ENCODE measurements at places on chromosomes 6 and 20.

DNA sequence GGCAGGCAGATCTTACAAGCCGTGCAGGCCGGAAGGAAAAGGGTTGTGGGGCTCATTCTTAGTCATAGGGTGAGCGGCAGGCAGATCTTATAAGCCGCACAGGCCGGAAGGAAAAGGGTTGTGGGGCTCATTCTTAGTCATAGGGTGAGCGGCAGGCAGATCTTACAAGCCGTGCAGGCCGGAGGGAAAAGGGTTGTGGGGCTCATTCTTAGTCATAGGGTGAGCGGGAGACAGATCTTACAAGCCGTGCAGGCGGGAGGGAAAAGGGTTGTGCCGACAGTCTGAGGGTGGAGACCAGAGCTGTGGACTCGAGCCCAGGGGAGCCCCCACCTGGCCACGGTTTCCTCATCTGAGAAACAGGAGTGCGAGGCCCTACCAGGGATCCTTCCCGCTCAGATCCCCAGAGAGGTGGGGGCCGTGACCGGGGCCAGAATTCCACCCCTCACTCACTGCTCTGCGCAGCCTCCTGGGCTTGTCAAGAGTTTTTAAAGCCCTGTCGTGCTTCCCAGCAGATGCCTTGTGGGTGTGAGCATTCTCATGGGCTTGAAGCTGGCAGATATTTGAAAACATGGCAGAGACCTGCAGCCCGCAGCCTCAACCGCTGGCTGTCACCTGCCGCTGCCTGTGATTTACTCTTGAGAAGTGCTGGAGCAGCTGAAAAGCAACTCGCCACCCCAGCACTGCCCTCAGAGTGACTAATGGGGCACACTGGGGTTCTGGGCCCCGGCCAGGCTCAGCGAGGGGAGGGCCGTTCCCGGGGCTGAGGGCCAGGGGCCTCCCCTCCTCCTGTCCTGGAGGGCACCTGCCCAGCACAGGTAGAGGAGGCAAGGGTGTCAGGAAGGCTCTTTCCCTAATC, 31.9 kb downstream of the NTSR1 start:
- peak; percentile 42 for DNase-seq

DNA sequence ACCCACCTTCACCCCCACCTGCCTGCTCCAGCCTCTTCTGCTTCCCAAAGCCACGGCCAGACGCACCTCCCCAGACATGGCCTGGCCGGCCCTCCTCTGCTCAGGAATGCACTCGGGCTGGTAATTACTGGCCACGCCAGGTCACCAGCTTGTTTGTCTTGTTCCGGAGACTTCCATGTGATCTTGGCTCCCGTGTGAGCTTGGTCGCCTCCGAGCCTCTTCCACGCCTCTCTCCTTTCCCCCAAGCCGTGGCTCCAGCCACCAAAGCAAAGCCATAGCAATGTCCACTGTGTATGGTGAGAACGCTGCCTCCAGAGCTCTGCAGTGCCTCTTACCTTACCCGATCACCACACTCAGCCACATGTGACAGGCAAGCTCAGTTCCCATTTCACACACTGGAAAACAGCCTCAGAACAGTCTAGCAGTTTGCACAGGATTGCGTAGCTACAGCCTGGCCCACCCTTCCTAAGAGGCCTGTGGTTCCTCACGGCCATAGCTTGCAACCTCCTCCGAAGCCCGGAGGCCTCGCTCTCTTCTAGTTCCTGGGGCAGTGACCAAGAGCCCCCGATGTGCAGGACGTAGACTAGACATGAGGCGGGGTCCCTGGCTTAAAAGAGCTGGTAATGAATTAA, 48.1 kb upstream of the AFDN start:
- no peak for DNase-seq

DNA sequence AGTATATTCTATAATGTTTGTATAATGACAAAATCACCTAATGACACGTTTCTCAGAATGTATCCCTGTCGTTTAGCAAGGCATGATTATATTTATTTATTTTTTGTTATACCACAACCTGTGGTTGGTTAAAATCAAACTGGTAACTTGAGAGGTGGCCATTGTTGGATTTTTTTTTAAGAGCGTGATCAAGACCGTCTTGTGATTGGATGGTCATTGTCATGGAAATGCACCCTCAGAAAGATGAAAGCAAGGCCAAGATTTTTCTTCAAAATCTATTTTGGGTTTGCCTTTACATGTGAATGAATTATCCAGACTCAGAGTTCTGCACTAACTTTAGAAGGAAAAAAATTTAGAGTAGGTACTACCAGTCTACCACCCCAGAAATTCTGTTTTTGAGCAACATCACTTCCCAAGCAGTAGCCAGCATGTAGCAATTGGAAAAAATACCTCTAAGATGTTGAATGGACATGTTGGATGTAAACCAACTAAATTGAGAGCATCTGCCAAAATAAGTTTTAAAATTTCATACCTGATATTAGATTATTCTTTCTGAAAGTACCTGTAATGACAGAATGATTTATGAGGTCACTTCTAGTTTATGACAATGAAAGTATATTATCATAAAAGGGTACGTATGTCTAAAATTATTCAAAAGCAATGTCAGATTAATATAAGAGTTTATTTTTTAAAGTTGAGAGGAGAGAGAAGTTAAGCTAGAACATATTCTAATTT, 50.8 kb downstream of the NCOA7 start:
- no peak for DNase-seq

DNA sequence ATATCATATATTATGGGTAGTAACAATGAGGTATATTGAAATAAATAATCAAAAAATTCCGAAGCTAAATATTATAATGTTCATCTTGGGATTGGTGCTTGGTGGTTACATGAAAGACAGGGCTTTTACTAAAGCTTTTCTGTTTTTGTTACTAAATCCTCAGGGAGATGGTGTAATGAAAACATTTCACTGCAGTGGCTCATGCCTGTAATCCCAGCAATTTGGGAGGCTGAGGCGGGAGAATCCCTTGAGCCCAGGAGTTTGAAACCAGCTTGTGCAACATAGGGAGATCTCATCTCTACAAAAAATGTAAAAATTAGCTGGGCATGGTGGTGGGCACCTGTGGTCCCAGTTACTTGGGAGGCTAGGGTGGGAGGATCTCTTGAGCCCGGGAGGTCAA, 42.9 kb downstream of the AFG1L start:
- no peak for DNase-seq

DNA sequence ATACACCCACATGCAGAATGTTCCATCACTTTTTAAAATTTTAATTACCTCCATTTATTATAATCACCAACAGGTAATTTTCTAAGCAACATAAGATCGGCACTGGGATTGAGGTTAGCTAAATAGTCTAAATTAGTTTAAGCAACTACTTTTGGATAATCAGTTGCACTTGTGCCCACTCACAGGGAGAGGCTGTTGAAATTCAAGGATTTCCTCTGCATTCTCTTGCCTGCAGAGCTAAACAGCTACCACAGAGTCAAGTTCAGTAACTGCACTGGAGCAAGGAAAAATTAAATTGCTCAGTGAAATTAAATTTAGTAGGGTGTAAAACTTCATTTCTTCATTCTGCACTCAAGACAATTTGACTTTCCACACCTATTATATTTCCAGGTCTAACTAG, 120.7 kb upstream of the CCDC28A start:
- DNase-seq = no peak

DNA sequence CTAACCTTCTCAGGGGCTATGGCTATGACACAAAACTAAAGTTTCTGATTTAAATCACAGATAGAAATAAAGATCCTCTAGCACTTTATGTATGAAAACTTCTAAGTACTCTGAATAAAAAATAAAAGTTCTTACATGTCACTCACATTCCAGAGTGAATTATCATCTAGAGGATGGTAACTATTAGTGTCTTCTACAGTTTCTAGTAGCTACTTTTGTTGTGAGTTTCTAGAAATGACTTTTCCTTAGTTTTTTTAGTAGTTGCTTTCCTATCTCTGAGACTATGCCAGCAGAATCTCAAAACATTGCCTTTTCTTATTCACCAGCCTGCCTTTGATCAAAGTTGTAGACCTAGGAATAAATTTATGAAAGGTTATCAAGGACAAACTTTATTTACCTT, 10.1 kb downstream of the ZNF318 start:
- DNase-seq = no peak

- no peak for DNase-seq
These were observed 32.8 kb downstream of the GFOD1 start for GRCh38 chr6:13454286-13455221.

GRCh38 chr6:141244366-141244765, 888.4 kb upstream of the GJE1 start:
- no peak for DNase-seq

DNA sequence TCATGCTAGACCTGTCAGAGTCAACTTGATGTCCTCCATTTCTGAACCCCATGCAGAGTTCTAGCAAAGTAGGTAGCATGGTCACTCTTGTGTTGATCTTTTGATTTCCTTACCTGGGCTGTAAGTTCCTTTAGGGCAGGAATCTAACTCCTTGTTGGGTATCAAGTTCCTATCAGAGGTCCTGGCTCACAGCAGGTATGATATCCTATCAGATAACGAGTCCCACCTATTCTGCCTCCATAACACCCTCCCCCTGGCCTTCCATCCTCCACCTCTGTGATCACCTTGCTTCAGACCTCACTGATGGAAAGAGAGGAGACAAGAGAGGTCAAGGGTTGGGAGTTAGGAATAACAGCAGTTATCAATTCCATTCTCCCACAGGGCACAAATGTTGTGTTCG, 76.1 kb downstream of the CDC40 start:
- no peak for DNase-seq

DNA sequence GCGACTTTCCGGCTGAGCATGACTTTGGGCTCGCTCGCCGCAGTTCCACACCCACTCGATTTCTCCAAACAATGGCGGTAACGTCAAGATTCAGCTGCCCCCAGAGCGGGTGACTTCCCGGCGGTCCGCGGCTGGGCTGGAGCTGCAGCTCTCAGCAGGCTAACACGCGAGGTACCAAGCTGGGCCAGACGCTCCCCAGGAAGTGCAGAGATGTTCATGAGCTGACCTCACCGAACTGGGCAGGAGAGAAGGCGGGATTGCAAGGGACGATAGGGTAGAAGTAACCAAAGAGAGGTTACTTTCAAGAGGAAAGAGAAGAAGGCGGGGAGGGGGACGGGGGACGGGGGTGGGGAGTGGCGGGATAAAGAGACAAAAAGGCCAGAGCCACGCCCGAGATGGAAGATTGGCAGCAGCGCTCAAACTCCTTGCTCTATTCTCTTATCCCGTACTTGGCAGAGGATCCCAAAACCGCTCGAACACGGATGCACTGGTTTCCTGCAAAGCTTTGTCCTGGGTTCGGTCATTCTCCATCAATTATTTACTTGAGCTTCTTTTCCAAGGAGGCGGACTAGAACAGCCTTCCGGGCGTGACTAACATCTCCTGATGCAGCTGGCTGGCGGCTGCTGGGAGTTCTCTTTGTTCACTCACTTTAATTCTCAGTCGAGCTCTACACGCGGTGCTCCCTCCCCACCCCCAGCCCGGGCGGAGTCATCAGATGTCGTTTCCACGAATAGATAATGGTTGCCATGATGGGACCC, at the start of gene MTCL3:
Gene MTCL3 (minus strand): TSS at position 626 of the 759 bp plus-strand sequence.
- DNase-seq = no peak

DNA sequence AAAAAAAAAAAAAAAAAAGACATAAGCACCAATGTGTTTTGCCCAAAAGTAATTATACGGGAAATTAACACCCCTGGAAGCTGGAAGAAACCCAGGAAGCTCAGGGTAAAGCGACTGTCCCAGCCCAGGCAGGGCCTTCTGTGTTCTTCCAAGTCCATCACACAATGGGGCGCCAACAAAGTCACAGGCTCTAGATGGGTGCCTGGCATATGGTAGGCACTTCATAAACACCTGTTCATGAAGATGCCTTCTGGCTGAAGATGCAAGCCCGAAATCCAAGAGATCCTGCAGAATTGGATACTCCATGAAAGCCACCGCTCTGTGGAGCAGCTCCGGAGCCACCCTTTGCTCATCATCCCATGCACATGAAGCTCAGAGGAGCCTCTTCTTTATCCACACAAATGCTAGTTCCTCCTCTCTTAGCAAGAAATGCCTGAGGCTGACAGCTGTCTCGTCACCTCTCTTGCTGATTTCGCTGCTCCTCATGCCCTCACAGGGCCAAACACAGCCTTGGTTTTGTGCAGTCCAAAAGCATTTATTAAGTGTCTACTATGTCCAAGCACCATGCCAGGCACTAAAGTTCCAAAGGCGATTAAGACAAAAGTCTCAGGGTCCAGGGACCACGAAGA, 76.6 kb downstream of the TRERF1 start:
- no peak for DNase-seq

- no peak for DNase-seq
These were observed 11.2 kb upstream of the MMP24 start for GRCh38 chr20:35215066-35215956.

GRCh38 chr6:20266851-20267608, 54.8 kb upstream of the MBOAT1 start:
- no peak for DNase-seq

- no peak for DNase-seq
These were observed 3.5 kb downstream of the OCSTAMP start for GRCh38 chr20:46546936-46547335.

GRCh38 chr6:28969129-28969528, 36.0 kb downstream of the ZNF311 start:
- no peak for DNase-seq

- DNase-seq = no peak
These were observed 63.0 kb downstream of the LYRM2 start for GRCh38 chr6:89575562-89575960.

- no peak for DNase-seq
These were observed 241.6 kb downstream of the BTBD3 start for GRCh38 chr20:12159261-12159660.

- DNase-seq = no peak
These were observed 83.5 kb upstream of the PROKR2 start for GRCh38 chr20:5400164-5400762.

- DNase-seq = no peak
These were observed 14.6 kb upstream of the IFT52 start for GRCh38 chr20:43576108-43576507.

GRCh38 chr6:13292774-13293173, 35.6 kb downstream of the TBC1D7 start:
- no peak for DNase-seq

DNA sequence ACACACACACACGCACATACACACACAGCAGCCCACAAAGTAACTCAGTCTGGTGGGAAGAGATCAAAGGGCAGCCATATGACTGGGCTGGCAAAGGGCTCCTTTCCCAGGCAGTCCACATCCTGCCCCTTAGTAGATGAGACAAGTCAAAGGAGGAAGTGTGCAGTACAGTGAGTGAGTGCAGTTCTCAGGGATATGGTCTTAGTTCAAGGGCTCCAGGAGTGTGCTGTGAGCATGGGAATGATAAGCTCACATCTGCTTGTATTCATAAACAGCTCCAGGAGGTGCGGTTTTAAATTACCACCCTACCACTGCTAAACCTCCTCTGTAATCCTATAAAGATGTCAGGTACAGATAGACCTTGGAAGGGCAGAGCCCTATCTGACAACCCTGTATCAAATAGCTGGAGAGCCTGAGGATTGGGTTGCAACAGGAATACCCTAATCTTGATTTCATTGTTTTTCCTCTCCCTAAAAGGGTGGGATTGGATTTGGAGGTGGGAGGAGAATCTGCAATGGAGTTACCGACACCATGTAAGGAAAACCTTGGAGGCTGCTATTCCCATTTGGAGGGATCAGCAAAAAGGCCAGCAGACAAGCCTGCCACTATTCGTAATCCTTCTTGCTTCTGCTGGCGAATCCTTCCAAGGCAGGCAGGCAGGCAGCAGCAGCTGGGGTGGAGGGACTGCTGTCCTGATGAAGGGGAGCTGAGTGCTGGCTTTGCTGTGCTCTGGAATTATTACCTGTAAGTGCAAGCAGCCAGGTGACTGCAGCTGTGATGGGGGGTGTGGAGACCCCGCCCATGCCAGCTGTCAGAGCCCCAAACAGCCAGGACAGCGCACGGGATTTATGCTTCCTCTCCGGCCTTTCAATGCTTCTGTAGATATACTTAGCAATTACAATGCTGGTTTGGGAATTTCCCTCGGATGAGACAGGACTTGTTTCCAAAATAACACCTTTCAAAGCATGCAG, 342.7 kb downstream of the PRL start:
- no peak for DNase-seq

Measured in stimulated activated CD8-positive, alpha-beta memory T cell treated with anti-CD3 and anti-CD28 coated beads, Interleukin-4, amount 100 ng/mL, for 1 hour (primary cell).